ENCODE measurements at places on chromosomes 2 and 18.

- peak; percentile 54 for DNase-seq
These were observed 1.1 kb downstream of the MIB1 start for GRCh38 chr18:21741562-21742314.

DNA sequence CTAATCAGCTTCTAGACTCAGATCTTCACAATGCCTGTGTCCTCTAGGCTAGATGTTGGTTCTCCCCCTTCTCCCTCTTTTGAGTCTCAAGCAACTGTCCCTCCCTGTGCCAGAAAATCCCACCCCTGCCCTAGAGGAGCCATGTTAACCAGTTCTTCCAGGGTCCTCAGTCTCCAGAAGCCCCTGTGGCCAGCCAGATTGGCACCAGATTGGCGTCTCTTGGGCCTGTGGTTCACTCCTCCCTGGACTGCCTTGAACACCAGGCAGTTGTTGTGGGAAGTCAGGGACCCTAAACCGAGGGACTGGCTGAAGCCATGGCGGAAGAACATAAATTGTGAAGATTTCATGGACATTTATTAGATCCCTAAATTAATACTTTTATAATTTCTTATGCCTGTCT is 36.6 kb downstream of the CYP26B1 start:
- no peak for DNase-seq

GRCh38 chr2:181264441-181264840 is 192.7 kb upstream of the ITGA4 start:
- DNase-seq = no peak

- no peak for DNase-seq
These were observed 1547.1 kb upstream of the PIK3C3 start for GRCh38 chr18:40407909-40408308.

DNA sequence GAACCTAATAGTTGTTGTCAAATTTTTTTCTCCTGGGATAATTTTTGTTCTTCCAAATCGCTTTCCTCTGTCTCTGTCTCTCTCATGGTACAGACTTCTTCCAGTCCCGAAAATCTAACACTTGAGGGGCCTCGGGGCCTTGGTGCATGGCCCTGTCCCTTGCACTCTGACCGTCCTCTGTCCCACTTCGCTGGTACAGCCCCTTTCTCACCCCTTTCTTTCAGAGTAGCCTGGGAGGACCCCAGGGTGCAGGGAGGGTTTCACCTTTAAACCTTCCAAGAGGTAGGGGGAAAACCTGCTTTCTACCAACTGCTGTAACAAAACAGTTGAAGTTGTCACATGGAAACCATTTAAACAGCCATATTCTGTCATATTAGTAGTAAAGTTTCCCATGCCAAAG is 22.2 kb upstream of the FAHD2A start:
- no peak for DNase-seq

DNA sequence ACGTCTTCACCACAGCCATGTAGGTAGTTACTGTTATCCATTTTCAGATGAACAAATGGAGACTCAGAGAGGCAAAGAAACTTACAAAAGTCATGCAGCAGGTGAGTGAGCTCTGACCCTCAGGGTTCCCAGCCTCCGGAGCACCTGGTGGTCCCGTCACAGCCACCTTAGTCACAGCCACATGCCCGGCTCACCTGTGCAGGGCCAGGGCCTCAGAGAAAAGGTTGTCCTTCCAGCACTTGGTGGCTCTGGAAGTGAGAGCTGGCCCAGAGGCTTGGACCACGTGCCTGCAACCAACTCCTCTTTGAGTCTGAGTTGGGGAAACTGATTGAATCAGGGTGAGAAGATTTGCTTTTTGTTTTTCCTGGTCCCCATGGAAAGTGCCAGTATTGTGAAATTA is 189.3 kb downstream of the GLI2 start:
- no peak for DNase-seq

DNA sequence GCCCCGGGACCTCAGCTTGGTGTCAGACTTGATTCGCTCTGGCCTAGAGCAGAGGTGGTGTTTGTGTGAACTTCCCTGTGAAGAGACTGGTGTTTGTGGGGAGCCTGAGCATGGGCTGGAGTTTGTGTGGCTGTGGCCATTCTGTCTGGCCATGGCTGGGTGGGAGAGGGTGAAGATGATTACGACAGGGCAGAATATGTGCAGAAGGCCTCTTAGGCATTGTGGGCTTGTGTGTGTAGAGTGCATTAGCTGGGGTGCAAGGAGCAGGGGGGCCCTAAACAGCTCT is 10.5 kb downstream of the OBSL1 start:
- no peak for DNase-seq

- DNase-seq = no peak
These were observed 82.6 kb upstream of the RGPD5 start for GRCh38 chr2:109711230-109712122.

DNA sequence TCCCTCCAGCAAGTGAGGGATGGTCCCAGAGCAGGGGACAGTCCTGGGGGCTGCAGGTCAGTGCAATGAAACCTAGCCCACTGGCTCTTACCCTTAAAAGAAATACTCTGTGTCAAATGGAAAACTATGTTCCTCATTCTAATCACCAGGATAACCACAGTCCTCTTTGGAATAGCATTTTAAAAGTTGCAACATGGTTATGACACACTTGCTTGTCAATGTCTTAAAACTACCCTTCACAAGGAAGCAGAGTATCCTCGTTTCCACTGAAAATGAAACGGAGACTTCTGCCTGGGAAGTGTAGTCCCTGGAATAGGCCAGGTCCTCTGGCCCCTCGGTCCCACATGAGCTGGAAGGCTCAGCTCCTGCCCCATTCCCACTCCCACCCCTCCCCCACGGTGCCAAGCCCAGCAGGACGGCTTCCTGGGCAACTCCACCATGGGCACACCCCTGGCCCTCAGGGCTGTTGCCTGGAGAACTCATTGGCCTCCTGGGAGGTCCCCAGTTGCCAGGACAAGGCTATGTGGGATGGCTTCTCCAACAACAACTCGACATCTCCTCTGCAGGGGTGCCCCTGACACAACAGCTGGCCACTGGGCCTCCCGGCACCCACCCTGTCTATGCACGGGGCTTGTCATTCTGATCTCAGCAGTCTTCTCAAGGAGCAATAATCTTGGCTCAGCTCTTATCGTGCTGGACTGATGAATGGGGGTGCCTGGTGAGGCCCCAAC is 38.3 kb upstream of the ST3GAL5 start:
- DNase-seq = no peak

DNA sequence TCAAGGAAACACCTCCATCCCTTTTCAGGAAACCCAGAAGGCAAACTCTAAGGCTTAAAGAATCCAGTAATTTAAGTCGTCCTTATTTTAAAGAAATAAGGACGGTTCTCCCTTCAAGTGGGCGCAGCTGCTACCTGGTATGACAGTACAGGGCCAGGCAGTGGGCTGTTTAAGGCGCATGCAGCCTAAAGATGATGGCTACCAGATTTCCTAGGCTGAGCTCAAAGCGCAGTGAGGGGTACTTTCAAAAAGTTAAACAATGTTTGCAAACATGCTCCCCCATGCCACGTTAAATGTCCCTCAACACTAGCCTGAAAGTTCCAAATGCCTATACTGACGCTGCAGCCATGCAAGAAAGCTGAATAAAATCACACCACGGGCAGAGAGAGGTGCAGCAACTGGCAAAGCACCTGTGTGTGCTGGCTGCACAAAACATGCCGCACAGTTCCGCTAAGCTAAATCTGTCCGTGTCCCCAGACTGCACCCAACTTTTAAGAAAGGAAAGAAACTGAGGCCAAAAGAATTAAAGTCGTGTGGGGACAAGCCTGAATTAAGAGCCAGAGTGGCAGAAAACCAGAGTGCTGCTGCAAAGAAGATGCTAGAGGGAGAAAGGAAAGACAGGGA is 583 bp downstream of the HIBCH start:
- peak; percentile 26 for DNase-seq

DNA sequence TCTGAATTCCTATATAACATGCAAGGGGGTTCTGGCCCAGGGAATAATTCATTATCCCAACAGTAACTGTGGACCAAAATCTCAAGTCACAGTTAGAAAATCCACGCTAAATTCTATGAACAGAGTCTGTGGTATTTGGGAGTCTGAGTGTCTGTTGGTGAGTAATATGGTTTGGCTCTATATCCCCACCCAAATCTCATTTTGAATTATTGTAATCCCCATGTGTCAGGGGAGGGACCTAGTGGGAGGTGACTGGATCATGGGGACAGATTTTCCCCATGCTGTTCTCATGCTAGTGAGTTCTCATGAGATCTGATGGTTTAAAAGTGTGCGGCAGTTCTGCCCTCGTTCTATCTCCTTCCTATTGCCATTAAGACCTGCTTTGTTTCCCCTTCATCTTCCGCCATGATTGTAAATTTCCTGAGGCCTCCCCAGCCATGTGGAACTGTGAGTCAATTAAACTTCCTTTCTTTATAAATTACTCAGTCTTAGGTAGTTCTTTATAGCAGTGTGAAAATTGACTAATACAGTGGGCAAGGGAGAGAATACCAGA is 68.3 kb downstream of the NBAS start:
- no peak for DNase-seq

GRCh38 chr2:170975127-170975942 is 46.3 kb downstream of the GORASP2 start:
- DNase-seq = no peak

GRCh38 chr18:30597202-30597601 is 445.3 kb downstream of the DSC3 start:
- no peak for DNase-seq

GRCh38 chr2:28621172-28622100 is 125.6 kb downstream of the PLB1 start:
- DNase-seq = peak; percentile 69

DNA sequence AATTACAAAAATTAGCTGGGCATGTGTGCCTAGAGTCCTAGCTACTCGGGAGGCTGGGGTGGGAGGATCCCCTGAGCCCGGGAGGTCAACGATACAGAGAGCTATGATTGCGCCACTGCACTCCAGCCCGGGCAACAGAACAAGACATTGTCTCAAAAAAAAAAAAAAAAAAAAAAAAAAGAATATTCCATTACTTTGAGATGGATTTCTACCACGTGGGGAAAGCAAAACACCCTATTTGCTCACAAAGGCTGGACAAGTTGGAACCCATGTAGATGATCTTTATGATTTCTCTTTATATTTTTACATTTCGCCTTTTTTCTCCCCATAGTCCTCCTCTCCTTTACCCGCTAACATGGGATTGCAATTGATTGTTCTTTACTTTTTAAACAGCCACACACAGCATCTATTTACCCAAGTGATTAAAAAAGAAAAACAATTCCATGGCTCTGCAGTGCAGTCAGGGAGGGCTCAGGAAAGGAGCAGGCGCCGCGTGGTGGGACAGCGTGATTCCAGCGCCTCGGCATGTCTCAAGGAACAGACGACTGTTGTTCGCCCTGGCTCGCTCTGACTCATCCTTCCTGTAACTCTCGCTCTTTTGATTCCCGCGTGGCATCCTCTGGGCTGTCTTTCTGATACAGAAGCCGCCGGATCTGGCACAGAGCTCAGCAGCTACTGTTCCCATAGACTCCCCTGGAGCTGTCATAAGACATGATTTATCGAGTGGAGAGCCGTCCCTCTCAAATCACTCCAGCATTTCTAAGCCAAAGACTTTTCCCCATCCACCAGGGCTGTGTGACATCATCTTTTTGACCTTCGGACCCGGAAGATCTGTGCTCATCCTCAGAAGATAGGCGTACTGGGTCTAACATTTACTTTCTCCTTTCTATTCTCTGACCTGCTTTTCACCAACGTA is 230.4 kb upstream of the AGAP1 start:
- no peak for DNase-seq

DNA sequence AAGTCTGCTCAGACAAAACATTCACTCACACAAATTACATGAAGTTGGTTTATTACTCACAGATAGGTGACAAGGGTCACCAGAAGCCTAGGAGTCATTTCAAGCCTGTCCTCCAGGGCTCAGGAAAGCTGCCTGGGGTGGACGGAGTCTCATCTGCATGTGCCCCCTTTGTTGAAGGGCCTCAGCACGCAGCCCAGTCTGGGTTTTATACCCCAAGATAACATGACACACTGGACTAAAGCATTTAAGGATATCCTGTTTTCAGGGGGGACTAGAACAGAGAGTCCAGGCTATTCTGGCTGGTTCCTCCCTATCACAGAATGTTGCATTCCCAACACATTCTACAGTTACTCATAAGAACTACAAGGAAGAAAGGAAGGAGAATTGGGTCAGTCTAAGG is 164.7 kb downstream of the MREG start:
- no peak for DNase-seq

- DNase-seq = no peak
These were observed 69.8 kb downstream of the DHRS9 start for GRCh38 chr2:169139145-169139544.

- no peak for DNase-seq
These were observed 72.6 kb downstream of the PLEKHM3 start for GRCh38 chr2:207952564-207953345.

DNA sequence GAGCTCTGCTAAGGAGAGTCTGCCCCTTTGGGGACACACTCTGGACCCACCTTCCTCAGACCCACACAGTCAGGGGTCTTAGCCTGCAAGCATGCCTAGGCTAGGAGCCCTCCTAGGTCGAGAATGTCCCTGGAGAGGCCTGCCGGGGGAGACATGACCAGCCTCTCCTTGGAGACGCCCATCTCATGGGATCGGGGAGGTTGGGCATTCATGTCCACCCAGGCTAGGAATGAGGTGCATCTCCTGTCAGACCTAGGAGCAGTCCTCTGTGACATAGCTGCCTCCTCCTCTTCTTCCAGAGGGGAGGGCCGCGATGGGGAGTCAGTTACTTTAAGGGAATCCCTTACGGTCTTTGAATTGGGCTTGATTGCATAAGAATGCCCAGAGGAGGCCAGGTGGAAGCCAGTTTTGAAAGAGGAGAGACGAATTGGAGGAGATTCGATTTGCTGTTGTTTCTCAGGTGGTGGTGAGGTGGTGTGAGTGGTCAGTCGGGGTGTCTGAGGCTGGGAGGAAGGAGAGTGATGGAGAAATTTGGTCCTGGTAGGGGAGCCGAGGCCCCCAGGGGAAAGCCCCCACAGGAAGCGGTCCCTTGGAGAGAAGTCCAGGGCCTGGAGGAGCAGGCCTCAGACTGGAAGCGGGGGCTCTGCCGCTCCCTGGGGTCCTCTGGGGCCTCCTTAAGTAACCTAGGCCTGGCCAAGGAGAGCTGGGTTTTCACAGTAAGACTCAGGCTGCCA is 241.3 kb downstream of the DYSF start:
- DNase-seq = no peak

DNA sequence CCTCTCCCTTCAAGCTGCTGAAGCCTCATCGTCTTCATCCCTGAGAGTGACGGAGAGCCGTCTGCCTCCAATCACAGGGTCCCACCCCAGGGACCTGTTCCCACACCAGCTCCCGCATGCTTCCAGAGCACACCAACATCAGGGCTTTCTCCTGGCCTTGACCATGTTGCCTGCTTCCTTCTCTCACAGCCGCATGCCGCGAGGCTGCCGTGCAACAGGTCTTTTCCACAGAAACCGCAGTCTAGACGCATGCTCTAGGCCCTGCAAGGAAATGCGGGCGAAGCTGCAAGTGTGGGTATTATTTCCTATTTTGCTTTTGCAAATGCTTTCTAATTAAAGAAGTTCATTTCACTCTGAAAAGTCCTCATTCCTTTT is 277.8 kb downstream of the EIPR1 start:
- DNase-seq = no peak

DNA sequence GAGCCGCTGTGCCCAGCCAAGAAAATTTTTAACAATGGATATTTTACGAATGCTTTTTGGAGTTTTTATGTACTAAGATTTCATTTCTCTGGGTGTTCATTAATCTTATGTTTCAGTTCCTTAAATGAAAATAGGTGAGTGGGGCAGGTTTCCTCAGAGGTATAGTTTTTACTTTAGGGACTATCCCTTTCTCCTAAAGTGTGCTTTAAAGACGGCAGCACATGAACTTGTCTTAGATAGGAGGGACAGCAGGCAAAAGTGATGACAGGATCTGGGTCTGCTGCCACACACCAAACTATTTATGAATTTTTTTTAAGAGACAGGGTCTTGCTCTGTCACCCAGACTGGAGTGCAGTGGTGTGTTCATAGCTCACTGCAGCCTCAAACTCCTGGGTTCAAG is 8.0 kb upstream of the REL start:
- DNase-seq = peak; percentile 13

Data from activated T-cell treated with anti-CD3 and anti-CD28 coated beads, Interleukin-2, amount 50 U/mL, for 72 hours (primary cell).